ENCODE measurements at places on chromosomes 5 and 9.

- DNase-seq: no peak
Measured at GRCh38 chr5:997001-997474, 11.6 kb upstream of the NKD2 start.

DNA sequence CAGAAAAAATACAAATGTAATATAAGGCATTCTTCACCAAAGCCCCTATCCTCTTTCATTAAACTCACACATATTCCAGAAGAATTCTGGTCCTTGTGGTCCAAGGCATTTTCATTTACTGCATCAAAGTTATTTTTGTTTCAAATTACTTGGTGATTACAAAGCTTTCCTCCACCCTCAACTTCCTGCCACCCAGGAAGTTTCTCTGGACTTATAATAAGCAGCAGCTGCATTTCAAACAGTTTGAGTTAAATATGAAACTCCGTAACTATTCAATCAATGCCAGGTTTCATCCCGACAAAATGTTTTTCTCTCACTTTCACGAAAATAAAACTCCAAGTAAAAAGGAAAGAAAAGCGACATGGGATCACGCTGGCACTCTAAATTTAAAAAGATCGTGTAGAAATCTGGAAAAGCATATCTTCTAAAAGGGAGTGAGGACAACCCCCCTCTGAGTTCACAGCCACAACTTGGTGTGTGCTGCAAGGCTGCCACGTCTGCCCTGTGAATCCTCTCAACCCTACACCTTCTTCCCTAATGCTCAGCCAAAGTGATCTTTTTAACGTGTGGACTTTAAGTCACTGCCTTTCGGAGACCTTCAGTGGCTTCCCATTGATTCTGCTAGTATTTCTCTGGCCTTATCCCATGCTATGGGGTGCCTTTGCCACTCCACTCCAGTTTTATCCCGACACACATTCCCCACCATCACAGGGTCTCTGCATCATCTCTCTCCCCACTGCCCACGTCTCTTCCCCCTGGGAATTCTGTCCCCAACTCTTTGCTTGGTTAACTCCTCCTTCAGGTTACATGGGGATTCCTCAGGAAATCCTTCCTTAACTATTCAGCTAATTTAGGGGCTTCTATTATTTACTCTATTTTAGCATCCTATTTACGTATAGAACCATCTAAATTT lies 91.1 kb upstream of the CER1 start:
- DNase-seq: no peak

- no peak for DNase-seq
Measured at GRCh38 chr5:32794086-32794485, 83.0 kb downstream of the NPR3 start.

GRCh38 chr5:59575648-59576445 lies 317.7 kb downstream of the PDE4D start:
- DNase-seq: no peak

DNA sequence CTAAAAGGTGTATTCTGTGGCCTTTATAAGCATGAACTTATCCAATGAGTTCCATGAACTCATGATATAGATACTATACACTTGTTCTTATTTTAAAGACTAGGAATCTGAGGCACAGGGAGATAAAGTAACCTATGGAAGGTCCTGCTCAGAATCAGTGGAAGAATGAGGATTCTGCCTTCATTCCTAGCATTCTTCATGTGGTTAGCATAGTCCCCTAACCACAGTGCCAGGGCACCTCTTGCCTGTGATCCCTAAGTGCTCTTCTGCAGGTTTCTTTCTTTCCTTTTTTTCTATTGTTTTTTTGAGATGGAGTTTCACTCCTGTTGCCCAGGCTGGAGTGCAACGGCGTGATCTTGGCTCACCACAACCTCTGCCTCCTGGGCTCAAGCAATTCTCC lies 174.1 kb downstream of the C9orf152 start:
- no peak for DNase-seq

- no peak for DNase-seq
Measured at GRCh38 chr5:55851675-55851979, 470 bp downstream of the IL31RA start.

DNA sequence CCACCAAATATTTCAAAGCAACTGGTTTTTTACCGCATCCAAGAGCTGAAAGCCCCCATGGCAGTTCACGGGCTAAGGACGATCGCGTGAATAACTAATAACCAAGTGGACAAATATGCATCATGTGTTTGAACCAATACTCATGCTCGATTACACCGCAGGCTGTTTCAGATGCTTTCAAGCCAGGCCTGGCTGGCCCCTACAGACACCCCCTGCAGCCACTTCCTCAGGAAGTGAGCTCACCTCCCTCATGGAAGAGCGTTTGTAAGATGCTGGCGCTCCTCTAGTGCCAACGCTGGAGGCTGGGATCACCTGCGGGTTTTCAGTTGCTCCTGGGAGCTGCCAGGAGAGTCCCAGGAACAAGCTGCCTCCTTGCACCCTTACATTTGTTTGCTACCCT lies 53.9 kb upstream of the PTCH1 start:
- DNase-seq: no peak

DNA sequence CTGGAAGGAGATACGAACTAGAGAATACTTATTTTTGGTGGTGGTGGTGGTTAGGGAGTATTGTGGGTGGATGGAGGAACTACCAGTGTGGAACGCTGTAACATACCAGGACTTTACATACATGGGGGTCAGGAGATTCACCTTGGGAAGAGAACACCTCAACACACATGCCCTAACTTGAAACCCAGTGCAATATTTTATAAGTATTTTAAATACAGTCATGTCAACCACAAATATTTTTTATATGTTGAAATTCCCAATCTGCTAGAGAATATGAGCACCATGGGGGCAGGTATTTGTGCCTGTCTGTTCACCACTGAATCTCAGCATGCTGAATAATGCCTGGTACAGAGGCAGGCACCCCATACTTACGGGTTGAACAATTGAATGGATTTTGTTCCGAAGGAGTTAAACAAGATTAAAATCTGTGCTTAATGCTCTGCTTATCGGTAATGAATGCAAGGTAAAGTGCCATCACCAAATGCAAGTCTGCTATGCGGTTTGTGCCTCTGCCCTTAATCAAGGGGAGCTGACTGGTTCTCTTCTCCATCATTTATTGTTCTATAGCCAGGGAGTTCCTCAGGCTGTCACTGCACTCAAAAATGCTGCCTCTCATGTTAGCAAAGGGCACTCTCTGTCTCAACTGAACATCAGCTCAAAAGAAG lies 65.3 kb downstream of the RASEF start:
- DNase-seq: no peak

DNA sequence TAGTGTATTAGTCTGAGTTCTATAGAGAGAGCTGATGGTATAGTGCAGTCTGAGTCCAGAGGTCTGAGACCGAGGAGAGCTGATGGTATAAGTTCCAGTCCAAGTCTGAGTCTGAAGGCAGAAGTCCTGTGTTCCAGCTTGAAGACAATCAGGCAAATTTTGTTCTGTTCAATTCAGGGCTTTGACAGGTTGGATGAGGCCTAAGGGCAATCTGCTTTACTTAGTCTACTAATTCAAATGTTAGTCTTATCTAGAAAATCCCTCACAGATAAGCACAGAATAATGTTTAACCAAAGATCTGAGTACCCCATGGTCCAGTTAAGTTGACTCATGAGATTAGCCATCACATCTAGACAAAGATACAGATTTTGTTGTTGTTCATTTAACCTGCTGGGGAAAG lies 303.0 kb upstream of the KLF4 start:
- DNase-seq: no peak

DNA sequence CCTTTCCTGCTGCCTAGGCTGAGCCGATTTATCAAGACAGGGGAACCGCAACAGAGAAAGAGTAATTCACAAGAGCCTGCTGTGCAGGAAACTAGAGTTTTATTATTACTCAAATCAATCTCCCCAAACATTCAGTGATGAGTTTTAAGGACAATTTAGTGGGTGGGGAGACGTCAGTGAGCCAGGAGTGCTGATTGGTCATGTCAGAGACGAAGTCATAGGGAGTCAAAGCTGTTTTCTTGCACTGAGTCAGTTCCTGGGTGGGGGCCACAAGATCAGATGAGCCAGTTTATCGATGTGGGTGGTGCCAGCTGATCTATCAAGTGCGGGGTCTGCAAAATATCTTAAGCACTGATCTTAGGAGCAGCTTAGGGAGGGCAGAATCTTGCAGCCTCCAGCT lies 19.0 kb downstream of the SNX24 start:
- no peak for DNase-seq

DNA sequence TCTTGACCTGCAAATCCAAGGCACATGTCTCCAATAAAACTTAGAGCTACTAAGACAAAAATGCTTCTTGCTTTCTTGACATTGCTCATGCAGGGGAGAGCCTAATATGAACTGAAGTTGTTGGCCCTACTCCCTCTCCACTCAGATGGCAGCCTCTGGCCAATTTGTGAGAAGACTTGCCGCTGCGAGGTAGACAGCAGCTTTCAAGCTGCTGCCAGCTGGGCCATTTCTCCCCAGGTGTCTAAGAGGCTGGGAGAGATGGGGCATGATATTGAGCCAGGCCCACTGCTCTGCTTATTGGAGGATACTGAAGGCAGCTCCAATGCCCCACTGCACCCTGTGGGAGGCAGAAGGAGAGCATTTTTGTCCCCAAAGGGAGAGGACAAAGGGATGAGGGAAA lies 380.5 kb downstream of the RASEF start:
- no peak for DNase-seq

GRCh38 chr5:178201221-178201926 lies 3.0 kb upstream of the HNRNPAB start:
- no peak for DNase-seq

- DNase-seq: no peak
Measured at GRCh38 chr9:70495514-70495913, 81.1 kb upstream of the KLF9 start.

GRCh38 chr5:15365070-15365469 lies 134.9 kb upstream of the FBXL7 start:
- DNase-seq: no peak

DNA sequence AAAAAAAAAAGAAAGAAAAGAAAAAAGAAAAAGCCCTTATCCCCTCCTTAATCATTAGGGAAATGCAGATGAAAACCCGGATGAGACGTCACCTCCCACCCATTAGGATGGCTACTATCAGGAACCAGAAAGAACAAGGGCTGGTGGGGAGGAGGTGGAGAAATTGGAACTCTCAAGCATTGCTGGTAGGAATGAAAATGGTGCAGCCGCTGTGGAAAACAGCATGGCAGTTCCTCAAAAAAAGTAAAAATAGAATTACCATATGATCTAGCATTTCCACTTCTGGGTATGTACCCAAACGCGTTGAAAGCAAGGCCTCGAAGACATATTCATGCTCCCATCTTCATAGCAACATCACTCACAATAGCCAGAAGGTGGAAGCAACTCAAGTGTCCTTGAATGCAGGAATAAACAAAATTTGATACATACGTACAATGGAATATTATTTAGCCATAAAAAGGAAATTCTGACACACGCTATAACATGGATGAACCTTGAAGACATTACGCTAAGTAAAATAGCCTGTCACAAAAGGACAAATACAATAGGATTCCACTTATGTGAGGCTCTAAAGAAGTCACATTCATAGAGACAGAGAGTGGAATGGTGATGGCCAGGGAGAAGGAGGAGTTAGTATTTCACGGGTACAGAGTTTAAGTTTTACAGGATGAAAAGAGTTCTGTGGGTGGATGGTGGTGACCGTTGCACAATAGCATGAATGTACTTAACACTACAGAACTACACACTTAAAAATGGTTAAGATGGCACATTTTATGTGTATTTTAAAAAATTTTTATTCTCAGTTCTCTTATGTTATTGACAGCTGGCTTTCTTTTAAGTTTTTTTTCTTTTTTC lies 166.8 kb upstream of the IER5L start:
- DNase-seq: no peak

GRCh38 chr5:125185740-125186139 lies 439.3 kb upstream of the ZNF608 start:
- no peak for DNase-seq

GRCh38 chr5:32852535-32852934 lies 141.4 kb downstream of the NPR3 start:
- no peak for DNase-seq

DNA sequence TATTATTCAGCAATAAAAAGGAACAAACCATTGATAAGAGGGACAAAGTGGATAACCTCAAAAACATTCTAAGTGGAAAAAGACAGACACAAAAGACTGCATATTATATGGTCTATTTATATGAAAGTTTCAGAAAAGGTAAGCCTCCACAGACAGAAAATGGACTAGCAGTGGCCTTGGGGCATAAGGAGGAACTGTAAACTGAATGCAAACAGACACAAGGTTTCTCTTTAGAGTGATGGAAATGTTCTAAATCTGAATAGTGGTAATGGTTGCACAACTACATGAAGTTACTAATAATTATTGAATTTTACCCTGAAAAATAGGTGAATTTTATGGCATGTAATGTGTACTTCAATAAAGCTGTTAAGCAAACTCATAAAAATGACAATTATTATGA lies 286.3 kb upstream of the PAPPA start:
- DNase-seq: no peak

GRCh38 chr5:94830520-94830919 lies 212.1 kb downstream of the SLF1 start:
- DNase-seq: no peak

DNA sequence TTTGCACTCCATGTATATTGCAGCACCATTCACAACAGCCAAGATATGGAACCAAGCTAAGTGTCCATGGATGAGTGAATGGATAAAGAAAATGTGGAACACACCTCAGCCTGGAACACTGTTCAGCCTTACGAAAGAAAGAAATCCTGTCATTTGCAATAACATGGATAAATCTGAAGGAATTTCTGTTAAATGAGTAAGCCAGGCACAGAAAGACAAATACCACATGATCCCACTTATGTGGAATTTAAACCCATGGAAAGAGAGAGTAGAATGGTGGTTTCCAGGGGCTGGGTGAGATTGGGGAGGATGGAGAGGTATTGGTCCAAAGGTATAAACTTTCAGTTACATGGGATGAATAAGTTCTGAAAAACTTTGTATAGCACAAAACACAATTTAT lies 228.9 kb upstream of the CD180 start:
- no peak for DNase-seq

DNA sequence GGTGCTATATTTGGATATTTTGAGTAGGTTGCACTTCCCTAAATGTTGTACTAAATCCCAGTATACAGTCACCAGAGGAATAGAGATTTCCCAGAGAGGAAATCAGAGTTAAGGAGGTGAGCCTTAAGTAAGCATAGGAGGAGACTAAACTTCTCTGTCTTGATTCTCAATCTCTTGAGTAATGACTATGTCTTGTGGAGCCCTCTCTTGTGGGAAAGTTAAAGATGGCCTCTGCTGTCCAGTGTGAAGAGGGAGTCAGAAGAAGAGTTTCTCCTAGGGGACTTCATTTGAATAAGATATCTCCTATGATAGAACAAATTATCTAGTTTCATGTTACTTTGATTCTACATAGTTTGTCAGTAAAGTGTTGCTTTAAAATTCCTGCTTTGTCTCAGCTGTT lies 502.5 kb downstream of the PDE4D start:
- DNase-seq: no peak

GRCh38 chr5:151383011-151383410 lies 35.7 kb upstream of the SLC36A2 start:
- no peak for DNase-seq

- DNase-seq: no peak
Measured at GRCh38 chr5:169299663-169300467, 1.1 kb downstream of the SLIT3 start.

GRCh38 chr9:117732494-117732893 lies 28.3 kb downstream of the TLR4 start:
- DNase-seq: no peak

GRCh38 chr5:81774374-81774773 lies 23.5 kb upstream of the SSBP2 start:
- no peak for DNase-seq
